AG04449 (cell line): ENCODE measurements at places on chromosomes 7 and 10.

DNA sequence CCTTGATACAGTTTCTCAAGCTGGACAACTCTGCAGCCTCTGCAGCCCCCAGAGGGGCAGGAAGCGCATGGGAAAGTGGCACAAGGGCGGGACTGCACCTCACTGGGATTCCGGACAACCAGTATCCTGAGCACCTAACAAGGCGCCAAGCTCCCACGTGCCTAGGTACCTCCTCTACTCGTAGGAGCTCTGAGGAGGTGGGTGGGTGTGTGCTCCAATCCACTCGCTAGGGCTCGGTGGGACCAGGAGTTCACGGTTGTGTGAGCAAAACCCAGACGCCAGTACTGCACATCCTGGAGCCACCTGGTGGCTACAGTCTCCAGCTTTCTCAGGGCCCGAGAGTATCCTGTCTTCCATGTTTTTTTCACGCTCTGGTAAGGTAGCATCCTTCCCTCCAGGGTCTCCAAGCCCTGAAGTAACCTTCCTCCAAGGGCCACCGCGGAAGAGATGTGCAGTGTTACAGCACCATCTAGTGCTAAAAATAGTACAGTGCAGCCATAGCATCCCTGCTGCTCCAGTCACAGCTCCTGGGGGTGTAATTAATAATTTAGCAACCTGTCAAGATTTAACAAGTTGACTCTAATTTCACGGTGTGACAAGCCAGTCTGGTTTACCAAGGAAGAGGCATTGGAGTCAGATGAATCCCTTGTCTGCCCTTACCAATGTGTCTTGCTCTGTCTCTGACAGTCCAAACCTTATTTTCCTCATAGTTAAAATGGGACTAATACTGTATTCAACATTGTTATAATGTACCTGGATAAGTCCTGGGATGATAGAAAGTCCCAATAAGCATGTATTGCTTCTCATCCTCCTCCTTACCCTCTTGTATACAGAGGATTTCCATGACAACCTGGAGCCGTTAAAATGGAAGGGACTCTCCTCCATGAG lies 70.4 kb downstream of the HERPUD2 start:
- DNase-seq = no peak

DNA sequence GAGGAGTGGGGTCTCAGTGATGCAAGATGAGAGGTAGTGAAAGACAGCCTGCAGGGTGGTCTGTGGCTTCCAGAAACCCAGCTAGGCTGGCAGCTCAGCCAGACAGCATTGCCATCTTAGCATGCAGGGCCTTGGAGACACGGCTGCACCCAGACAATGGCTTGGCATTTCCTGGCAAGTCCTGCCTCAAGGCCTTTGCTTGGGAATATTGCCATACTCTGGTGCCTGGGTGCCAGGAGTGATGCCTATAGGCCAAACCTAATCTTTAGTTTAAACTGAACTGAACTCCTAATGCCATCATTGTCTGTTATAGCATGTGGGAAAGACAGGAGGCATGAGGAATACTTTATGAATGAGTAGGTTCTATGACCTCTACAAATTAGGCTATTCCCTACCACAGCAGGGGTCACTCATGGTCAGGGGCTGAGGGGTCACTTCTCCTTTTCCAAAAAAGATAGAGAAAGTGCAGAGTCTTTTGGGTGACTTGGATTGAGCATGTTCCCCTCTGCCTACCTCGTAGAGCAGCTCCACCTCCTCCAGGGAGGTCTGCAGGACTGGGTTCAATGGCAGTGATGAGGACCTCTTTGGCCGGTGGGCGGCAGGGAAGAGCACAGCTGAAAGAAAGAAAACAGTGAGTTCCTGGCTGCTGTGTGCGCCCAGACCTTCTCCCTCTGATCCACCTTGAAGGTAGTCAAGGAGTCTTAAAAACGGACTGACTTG lies 8.8 kb upstream of the SLC13A4 start:
- DNase-seq = no peak

- no peak for DNase-seq
These were observed 11.3 kb upstream of the SLIT1 start for GRCh38 chr10:97197030-97197500.

DNA sequence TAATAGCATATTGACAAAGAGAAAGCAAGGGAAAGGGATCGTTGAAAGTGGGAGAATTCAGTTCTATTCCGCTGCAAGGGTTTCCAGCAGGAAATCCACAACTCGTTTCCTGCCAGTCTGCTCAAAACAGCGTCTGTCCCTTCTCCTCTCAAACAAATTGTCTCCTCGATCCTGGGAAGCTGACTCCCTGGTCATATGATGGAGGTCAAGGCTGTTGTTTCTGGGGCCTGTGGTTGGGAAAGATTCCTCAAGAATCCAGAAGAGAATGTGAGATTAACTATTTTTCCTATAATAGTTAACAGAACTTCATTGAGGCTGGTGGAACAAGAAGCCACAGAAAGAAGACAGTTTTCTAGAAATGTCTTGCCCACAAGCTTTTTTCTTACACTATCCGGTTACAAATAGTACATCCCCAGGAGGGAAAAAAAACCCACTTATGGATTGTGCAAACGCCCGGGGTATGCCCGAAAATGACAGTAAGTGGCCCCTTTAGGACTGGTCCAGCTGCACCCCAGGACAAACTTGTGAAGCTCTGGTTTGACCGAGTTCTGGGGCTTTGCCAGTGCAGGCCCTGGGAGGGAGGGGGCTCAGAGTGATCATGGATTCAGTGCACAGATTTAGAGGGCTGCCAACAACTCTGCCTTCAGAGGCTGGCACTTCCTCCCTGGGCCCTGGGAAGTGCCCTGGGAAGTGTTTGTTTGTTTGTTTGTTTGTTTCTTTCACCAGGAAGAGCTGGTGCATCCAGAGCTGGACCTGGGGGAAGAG lies 49.4 kb upstream of the CTBP2 start:
- DNase-seq = no peak

DNA sequence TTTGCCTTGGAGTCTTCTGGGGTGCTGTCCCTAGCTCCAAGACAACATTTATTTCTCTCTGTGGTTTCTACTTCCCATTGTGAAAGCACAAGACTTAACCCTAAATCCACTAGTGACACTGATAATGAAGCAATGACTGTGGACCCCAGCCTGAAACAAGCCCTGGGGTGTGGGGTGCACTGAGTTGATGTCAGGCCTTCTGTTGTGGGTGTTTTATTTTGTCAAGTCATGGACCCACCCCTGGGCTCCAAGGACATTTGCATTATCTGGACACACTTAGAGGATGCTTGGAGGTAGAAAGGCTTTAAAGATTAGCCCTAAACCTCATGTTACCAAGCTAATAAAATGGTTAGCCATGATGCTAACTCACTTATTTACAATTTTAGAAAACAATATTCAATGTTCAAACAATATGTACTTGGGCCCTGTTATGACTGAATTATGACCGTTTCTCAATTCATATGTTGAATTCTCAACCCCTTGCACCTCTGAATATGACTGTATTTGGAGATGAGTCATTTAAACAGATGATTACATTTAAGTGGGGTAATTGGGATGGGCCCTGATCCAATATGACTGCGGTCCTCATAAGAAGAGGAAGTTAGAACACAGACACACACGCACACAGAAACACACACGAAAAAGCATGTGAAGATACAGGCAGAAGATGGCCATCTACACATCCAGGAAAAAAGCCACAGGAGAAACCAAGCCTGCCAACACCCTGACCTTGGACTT lies 137.2 kb upstream of the IGFBP3 start:
- DNase-seq = no peak

DNA sequence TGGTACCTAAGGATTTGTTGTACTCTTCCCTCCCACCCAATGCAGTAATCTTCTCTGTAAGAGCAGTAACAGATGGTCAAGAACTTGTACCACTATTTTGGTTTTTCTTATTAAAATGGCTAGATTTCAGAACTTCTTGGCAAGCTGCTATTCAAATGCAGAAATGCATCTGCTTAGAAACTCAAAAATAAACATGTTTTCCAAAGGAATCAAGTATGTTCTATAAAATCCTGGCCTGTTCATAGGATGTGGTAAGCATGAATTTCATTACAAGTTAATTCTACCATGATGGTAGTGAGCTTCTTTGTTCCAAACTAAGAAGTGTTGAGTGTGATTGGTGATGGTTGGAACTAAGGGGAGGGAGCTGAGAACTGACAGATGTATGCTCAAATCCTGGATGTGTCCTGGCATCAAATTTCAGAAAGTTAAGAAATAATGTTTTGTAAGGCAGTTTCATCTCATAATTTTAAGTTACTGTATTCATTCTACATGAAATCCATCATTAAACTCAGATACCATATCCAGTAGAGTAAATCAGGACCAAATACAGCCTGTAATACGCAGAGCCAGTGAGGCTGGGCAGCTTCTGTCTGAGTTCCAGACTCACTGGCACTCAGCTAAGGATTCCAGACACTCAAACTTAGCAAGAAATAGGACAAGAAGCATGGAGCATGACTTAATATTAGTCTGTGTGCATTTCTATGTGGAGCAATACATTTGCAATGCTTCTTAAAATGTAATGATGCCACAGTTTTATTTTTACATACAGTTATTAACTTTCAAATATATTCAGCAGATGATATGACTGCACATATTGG lies 119.6 kb downstream of the TES start:
- no peak for DNase-seq

GRCh38 chr10:132543916-132544743 lies 6.5 kb downstream of the INPP5A start:
- no peak for DNase-seq

DNA sequence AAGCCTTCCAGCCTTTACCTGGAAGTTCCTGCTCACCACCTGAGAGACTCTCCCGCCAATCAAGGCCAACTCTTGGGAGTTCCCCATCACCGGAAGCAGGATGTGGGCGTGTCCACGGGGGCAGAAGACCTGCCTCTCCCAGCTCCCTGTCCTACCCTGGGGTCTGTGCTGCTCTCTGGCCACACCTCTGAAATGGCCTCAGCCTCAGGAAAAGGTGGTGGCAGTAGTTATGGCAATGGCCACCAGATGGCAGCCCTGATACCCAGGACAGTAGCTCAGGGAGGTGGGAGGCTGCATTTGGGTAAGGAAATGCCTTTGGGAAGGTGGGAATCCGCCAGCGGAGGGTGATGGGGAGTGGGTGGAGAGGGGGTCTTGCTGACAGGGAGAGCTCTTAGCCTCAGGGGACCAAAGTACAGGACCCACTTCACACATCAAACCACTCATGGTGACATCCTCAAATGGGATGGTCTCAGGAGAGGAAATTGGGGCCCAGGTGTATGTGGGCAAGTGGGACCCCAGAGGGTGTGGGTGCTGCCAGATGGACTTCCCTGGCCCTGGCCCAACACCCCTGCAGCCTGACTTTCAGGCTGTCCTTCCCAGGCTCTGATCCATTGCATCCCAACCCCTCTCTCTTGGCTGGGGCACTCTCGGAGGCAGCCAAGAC lies 33.9 kb downstream of the KAZALD1 start:
- DNase-seq = no peak
